ENCODE measurements at places on chromosomes 7 and 10.

DNA sequence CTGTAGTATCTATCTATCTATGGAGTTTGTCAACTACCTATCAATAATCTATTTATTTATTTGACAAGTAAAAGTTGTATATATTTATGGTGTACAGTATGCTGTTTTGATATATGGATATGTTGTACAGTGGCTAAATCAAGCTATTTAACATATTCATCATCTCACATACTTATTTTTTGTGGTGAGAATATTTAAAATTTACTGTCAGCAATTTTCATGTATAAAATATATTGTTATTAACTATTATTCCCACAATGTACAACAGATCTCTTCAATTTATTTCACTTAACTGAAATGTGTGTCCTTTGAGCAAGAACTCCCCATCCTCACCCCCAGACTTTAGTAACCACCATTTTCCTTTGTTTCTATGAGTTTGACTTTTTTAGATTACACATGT, 14.5 kb downstream of the AGR3 start:
- no peak for DNase-seq

DNA sequence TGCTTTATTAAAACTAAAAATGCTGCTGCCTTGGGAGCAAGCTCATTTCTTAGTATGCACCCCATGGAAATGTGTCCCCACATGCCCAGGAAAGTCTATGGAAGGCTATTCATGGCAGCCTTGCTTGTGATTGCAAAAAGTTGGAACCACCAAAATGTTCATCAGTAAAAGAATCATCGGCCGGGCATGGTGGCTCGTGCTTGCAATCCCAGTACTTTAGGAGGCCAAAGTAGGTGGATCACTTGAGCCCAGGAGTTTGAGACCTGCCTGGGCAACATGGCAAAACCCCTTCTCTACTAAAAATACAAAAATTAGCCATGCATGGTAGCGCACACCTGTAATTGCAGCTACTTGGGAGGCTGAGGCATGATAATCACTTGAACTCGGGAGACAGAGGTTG, 79.8 kb downstream of the ARHGAP22 start:
- DNase-seq, result no peak

- no peak for DNase-seq
Measured at GRCh38 chr10:78372806-78373205, 339.1 kb downstream of the RPS24 start.

GRCh38 chr10:98312822-98313221, 44.8 kb upstream of the LOXL4 start:
- no peak for DNase-seq

- no peak for DNase-seq
Measured at GRCh38 chr7:101084865-101085161, 468 bp upstream of the TRIM56 start.

- DNase-seq, result no peak
Measured at GRCh38 chr10:21749788-21750187, 215.8 kb downstream of the MLLT10 start.

- no peak for DNase-seq
Measured at GRCh38 chr7:2516194-2516555, 3.4 kb upstream of the LFNG start.

DNA sequence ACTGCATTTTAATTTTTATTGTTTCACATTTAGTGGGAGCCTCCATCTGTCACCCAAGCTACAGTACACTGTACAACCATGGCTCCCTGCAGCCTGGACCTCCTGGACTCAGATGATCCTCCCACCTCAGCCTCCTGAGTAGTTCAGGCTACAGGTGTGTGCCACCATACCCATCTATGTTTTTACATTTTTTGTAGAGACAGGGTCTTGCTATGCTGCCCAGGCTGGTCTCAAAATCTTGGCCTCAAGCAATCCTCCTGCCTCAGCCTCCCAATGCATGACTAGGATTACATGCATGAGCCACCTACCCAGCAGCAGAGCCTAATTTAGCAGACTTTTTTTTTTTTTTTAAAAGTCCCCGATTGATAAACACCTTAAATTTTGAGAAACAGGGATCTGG, 5.6 kb downstream of the PIP4K2A start:
- DNase-seq, result no peak

- no peak for DNase-seq
Measured at GRCh38 chr10:80429521-80429973, 21.2 kb downstream of the PRXL2A start.

GRCh38 chr7:94561841-94562514, 52.4 kb downstream of the CASD1 start:
- no peak for DNase-seq

DNA sequence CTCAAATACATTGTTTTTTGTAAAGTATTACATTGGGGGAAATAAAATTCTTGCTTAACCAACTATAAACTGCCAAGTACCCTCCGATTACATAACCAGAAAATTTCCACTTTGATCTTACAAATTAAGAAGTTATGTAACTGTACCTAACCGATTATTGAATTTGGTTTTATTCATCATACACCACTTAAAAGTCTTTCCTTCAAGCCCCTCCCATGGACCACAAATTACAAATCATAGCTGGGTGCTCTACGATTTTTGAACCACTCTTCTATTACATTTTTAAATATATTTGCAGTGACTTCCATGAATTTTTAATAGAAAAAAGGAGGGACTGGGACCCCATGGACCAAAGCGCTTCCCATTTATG, 630 bp downstream of the ZNF680 start:
- no peak for DNase-seq

DNA sequence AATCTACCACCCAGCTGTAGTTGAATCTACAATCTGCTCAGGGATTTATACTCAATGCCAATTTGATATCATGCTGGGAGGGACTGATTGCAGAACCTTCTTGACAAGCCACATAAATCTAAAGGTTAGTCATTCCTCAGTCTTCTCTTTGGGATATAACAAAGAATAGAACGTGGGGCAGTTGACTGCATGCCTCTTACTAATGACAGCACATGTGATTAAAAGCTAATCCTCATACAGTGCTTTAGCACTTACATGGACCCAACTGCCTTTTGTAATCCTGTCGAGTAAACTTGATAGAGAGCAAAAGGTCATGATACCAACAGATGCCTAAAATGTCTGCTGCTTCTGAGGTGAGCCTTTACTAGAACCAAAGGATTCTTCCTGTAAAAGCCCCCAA, 12.3 kb downstream of the KLHL7 start:
- peak; percentile 86 for DNase-seq

GRCh38 chr7:110095372-110096052, 995.4 kb upstream of the LRRN3 start:
- DNase-seq, result no peak

DNA sequence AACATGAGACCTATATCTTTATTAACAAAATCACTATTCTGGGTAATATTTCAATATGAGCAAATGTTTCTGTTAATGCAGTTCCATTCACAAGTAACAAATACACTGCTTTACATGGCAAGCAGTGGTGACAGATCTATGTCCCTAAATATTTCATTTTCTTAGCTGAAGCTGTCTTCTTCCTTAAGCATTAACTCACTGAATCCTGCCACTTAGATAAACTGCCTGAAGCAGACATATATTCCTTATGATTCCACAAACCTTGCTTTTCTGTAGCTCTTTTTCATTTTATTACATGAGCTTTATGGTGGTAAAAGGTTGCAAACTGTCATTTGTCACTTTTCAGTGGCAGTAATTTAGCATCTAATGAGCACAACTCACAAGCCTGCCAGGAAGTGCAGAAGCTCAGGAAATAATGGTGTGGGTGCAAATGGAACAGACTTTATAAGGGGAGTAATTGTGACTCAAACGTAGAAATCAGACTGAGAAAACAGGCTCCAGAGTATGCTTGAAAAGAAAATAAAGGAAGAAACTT, 217.2 kb downstream of the XPNPEP1 start:
- DNase-seq, result no peak

- no peak for DNase-seq
Measured at GRCh38 chr10:122499491-122499941, 38.2 kb downstream of the HTRA1 start.

- no peak for DNase-seq
Measured at GRCh38 chr10:84098667-84099066, 40.6 kb upstream of the GHITM start.

- no peak for DNase-seq
Measured at GRCh38 chr7:37409461-37409860, 39.2 kb downstream of the ELMO1 start.

DNA sequence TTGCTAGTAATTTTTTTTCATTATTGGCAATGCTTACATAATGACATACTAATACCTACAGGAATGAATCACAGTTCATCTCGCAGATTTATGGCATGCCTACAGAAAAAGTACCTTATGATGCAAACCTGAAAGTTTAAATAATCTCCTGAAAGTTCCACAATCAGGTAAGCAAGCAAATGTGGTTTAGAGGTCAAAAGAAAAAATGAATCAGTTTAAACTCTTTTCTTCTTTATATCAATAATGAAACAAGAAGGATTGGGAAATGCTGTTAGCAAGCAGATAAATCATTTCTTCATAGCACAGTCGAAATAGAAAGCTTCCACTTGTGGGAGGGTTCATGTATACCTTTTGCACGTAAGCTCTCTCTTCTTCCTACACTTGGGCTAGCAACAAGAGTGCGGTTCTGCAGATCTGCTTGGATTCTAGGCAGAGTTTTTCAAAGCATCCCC, 53.7 kb upstream of the MTPN start:
- DNase-seq, result no peak

GRCh38 chr7:100879685-100880261, 4.9 kb downstream of the SRRT start:
- peak; percentile 73 for DNase-seq

DNA sequence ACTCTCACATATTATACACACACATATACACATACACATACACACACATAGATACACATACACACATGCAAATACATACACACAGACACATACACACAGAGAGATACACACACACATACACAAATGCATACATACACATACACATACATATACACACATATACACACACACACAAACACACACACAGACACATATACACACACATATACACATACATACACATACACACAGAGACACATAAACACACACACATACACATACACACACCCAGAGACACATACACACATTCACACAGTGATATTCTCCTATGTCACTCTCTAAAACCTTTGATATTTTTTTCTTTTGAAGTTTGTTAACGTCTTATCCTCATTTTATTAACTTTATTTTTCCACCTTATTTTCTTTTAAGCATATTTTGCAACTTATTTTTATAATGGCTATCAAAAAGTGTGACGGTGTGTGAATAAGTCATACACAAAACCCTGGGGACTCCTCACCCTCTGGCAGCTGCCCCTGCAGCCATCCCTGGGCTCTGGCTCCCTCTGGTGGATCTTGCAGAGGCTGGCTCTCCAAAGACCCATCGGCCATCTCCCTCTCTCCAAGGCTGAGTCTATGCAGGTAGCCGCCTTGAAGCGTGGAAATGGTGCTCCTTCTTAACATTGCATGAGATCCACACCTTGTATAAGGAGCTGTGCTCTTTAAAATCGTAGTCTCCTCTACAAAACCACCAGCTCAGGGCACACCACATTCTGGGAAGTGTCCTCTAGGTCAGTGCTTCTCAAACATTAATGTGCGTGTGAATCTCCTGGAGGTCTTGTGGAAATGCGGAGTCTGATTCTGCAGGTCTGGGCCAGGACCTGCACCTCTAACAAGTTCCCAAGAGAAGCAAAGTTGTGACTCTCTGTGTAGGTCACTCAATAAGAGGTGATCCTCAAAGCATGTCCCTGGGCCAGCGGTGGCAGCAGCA, 4.1 kb upstream of the C10orf120 start:
- no peak for DNase-seq

DNA sequence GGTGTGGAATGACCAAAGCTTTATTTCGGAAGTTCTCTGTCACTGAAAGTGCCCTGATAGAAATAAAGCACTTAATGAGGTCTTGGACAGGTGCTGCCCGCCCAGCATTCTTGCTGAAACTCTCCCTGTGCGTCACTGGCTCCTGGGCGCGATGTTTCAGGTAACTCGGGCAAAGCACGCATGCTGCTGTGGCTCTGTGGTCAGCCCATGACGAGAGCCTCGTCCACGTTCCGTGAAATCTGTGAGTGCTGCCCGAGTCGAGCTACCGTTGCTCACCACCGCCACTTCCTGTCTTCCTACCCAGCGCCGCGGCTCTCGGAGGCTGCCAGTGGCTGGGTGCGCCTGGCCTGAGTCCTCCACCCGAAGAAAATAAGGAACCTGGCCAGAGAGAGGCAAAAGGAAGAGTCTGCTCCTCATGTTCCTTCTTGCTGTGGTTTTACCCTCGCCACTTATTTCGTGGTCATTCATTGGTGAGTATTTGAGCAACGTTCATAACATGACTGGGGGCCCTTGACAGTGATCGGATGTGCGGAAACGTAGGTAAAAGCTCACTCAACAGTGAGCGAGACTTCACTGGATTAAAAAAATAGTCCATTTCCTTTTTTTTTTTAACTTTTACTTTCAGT, 95.5 kb downstream of the MAP3K8 start:
- no peak for DNase-seq

GRCh38 chr7:22861576-22861975, 38.9 kb upstream of the TOMM7 start:
- peak; percentile 86 for DNase-seq

GRCh38 chr10:43437141-43437870, 395 bp downstream of the ZNF487 start:
- DNase-seq, result no peak

DNA sequence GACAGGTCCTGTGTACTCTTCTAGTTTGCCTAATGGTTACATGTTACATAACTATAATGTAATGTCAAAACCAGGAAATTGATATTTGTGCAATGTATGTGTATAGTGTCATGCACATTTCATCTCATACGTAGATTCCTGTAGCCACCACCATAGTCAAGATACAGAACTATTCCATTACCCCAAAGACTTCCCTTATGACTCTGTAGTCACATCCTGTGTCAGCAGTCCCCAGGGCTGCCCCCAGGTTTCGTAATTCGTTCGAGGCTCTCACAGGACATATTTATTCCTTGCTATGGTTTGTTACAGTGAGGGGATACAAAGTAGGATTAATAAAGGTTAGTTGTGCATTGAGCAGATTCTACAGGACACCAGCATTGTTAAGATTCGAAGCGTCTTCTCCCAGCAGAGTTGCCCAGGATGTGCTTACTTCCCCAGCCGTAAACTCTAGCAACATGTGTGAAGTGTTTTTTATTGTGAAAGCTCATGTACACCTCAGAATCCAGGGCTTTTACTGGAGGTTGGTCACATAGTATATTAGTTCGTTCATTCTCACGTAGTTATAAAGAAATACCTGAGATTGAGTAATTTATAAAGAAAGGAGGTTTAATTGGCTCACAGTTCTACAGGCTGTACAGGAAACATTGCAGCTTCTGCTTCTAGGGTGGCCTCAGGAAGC, 18.6 kb downstream of the RABGEF1 start:
- no peak for DNase-seq
